ENCODE measurements at places on chromosomes 6 and 20. TPM values are rescaled to one million over a fixed set of nuclear protein-coding genes. Genes with fewer than 3 reads are reported as not detected.
A peak's percentile ranks its signal among the peaks of the same experiment; 100 is the strongest.

- DNase-seq: no peak
- no peaks in the 10 kb centered on the region for H3K36me3 ChIP-seq
- H3K4me3 ChIP-seq: peak overlapping the region; percentile 49
- no peaks in the 10 kb centered on the region for H3K27me3 ChIP-seq
- peak overlapping the region; percentile 78 for H3K27ac ChIP-seq
Observed at GRCh38 chr6:144036835-144037195, 28.8 kb upstream of the PLAGL1 start.

MTFR2 gene
- 1.5 TPM for total RNA-seq

DNA sequence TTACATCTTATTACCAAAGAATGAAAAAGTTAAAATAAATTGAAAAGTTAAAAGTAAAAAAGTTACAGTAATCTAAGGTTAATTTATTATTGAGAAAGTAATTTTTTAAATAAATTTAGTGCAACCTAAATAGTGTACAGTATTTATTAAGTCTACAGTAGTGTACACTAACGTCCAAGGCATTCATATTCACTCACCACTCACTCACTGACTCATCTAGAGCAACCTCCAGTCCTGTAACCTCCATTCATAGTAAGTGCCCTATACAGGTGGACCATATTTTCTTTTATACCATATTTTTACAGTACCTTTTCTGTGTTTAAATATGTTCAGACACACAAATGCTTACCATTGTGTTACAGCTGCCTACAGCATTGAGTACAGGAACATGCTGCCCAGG is 624.7 kb upstream of the NOX3 start:
- DNase-seq: no peak
- H3K4me1 ChIP-seq: no peaks in the 10 kb centered on the region
- H3K27me3 ChIP-seq: no peaks in the 10 kb centered on the region
- no peak overlapping the region for H3K4me3 ChIP-seq

SMPD2 gene
- total RNA-seq: 13.7 TPM

DNA sequence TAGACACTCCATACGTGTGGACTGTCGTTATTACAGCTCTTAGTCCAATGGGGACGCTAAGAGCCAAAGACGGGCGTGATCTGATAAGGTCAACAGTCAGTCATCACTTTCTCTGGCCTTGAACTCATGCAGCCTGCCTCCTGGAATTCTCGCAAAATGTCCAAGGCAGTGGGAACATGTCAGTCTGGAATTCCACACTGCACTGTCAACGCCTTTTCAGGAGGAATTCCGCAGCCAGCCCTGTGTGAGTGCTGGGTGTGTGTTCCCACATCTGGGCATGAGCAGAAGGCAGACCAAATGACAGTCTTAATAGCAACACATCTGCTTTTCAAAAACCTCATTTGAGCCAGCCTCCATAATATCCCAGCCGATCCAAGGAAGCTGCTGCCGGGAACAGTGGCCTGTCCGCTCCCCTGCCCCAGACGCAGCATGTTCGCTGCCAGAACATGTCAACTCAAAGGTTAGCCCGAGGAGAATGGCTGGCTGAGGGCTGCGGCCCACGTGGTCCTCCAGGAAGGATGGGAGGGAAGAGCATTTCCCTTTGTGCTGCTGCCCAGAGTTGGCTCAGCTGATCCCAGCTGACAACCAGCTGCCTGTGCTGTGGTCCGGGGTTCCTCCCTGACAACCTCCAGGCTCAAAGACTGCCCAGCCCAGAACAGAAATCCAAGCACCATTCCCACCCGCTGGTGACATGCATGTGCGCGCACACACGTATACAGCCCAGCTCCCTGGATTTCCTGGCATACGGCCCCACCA is 103.1 kb downstream of the SULF2 start:
- no peaks in the 10 kb centered on the region for H3K36me3 ChIP-seq
- H3K27ac ChIP-seq: peak overlapping the region; percentile 78
- DNase-seq: peak; percentile 61
- peaks cover 17% of the 10 kb centered on the region for H3K4me1 ChIP-seq

GRCh38 chr6:106141441-106142237 is 55.5 kb downstream of the PRDM1 start:
- H3K4me3 ChIP-seq: no peak overlapping the region
- DNase-seq: no peak
- no peaks in the 10 kb centered on the region for H3K4me1 ChIP-seq
- H3K27ac ChIP-seq: no peak overlapping the region

DNA sequence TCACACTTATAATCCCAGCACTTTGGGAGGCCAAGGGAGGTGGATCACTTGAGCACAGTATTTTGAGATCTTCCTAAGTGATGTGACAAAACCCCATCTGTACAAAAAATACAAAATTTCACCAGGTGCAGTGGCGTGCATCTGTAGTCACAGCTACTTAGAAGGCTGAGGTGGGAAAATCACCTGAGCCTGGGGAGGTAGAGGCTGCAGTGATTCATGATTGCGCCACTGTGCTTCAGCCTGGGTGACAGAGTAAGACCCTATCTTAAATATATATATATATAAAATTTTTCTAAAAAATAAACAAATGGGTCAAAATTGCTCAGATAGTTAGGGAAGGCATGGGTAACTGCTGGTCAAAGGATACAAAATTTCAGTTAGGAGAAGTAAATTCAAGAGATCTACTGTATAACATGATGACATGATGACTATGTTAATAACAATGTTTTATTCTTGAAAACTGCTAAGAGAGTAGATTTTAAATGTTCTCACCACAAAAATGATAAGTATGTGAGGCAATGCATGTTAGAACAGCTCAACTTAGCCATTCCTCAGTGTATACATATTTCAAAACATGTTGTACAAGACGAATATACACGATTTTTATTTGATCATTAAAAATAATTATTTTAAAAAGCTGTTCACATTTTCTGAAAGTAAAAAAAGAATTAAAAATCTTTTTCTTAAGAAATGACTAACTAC is 24.4 kb downstream of the TBC1D32 start:
- no peak overlapping the region for H3K4me3 ChIP-seq
- no peak overlapping the region for H3K27ac ChIP-seq
- no peaks in the 10 kb centered on the region for H3K4me1 ChIP-seq
- H3K27me3 ChIP-seq: no peaks in the 10 kb centered on the region
- H3K36me3 ChIP-seq: no peaks in the 10 kb centered on the region
- DNase-seq: no peak

DNA sequence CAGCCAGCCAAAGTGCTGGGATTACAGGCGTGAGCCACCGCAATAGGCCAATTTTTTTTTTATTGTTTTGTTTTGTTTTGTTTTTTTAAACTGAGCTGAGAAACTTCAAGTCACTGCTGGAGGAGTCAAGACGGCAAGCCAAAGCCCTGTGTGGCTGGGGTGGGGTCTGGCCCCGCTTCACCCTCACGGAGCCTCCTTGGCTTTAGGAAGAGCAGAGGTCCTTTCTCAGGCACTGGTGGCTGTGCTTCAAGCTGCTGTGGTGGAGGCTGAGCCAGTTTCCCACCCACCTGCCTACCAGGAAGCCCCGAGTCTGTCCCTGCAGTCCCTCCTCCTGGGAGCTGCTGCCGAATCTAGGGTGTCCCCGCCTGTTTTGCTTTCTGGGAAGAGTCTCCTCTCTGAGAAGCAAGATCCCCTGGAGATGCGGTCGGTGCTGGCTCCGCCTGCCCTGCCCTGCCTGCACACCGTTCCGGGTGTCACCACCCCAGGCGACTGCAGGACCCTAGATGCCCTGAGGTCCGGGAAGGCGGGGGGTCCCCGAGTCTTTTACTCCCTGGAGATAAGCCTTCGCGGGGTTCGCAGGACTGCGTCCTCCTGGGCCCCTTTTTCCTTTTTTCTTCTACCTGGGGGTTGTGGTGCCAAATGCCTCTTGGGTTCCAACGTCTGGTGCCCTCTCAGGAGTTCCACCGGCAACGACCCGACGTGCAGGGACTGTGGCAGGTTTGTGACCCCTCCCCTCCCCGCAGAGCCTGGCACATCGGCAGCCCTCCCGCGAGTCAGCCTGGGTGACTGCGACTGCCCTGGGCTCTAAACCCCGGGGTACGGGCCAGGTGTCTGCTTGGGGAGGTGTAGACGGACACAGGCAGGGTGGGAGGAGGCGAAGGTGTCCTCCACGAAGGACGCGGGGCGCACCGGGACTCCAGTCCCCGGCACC is 100.7 kb downstream of the TAF4 start:
- no peak overlapping the region for H3K27ac ChIP-seq
- peaks cover 34% of the 10 kb centered on the region for H3K27me3 ChIP-seq
- no peak for DNase-seq

AURKA gene
- 2.5 TPM for total RNA-seq

- no peak overlapping the region for H3K27ac ChIP-seq
- H3K4me3 ChIP-seq: no peak overlapping the region
- H3K36me3 ChIP-seq: no peaks in the 10 kb centered on the region
- no peak for DNase-seq
- H3K4me1 ChIP-seq: no peaks in the 10 kb centered on the region
- no peaks in the 10 kb centered on the region for H3K27me3 ChIP-seq
Observed at GRCh38 chr6:144134737-144135136, 15.6 kb upstream of the STX11 start.

BPI gene
- total RNA-seq: 0.44 TPM

Data from lower lobe of right lung (tissue), 2 donors.